Activated CD4-positive, CD25-positive, alpha-beta regulatory T cell treated with anti-CD3 and anti-CD28 coated beads, Interleukin-2, amount 50 U/mL, for 24 hours (primary cell): ENCODE measurements at places on chromosomes 7 and 10.

DNA sequence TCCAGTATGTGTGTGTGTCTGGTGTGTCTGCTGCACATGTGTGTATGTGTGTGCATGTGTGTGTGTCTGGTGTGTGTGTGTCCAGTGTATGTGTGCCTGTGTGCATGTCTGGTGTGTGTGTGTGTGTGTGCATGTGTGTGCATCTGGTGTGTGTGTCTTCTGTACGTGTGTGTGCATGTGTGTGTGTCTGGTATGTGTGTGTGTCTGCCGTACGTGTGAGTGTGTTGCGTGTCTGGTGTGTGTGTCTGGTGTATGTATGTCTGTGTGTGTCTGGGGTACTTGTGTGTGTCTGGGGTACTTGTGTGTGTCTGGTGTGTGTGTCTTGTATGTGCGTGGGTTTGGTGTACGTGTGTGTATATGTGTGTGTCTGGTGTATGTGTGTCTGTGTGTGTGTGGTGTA lies 289.1 kb upstream of the SHH start:
- no peak for ATAC-seq

DNA sequence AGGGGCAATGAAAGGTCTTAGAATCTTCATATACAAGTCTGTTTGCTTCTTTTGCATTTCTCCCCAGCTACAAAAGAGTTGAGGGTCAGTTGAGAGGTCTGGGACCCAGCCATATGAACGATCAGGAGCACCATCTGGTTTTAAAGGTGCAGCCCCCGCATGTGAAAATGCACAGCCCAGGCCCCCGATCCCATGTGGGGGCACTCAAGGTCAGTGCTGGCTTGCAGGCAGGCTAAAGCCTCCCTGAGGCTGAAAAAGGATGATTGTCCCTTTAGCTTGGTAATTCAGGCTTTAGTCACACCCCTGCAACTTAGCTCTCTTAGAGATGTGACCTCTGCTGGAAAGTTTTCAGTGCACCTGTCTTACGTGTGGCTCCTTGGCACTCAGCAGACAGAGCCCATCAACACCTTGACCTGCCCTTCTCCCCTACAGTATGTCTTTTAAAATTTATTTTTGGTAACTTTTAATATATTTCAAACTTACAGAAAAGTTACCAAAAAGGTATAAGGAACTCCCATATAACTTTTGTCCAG lies 80.1 kb upstream of the PDCD4 start:
- no peak for ATAC-seq

- ATAC-seq, result no peak
Measured at GRCh38 chr10:126215746-126216631, 172.3 kb downstream of the ADAM12 start.

GRCh38 chr7:39967406-39968161 lies 17.5 kb downstream of the CDK13 start:
- no peak for ATAC-seq

GRCh38 chr10:116159197-116159596 lies 113.8 kb downstream of the GFRA1 start:
- ATAC-seq, result no peak

GRCh38 chr7:112937651-112938415 lies 147.6 kb upstream of the TMEM168 start:
- no peak for ATAC-seq

- no peak for ATAC-seq
Measured at GRCh38 chr7:111931958-111932357, 274.2 kb downstream of the DOCK4 start.

DNA sequence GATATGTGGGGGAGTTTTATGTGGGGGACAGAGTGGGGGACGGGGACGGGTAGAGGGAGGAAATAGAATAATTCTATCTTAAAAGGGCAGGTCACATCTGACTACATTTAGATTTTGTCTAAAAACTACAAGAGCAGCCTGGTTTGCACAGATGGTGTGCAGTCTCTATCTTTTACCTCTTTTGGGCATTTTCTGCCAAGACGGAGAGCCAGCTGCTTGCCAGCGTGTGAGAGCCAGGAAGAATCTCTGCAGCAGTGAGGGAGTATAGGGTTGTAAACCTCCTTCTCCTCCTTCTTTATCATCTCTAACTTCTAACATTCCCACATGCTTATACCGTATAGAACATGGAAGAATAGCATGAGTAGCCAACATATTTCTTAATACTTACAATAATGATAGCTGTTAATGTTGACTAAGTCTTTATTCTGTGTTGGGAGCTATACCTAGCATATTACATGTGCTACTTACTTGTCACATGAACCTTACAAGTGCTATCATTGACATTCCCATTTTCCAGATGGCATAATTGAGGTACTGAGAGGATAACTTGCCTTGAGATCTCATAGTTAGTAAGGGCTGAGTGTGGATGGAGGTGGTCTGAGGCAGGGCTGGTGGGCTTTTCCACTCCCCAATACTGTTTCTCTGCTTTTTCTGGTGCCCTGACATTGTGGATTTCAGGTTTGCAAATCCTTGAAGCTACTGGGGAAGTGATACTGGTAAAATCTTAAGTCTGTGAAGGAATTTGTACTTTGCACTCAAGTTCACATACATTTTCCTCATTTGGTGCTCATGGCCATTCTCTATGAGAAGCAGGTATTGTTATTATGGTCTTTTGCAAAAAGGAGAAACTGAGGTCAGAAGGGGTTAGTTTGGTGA lies 1.1 kb downstream of the ENTPD1 start:
- ATAC-seq, result no peak

GRCh38 chr10:84288151-84288550 lies 40.2 kb upstream of the CCSER2 start:
- no peak for ATAC-seq

DNA sequence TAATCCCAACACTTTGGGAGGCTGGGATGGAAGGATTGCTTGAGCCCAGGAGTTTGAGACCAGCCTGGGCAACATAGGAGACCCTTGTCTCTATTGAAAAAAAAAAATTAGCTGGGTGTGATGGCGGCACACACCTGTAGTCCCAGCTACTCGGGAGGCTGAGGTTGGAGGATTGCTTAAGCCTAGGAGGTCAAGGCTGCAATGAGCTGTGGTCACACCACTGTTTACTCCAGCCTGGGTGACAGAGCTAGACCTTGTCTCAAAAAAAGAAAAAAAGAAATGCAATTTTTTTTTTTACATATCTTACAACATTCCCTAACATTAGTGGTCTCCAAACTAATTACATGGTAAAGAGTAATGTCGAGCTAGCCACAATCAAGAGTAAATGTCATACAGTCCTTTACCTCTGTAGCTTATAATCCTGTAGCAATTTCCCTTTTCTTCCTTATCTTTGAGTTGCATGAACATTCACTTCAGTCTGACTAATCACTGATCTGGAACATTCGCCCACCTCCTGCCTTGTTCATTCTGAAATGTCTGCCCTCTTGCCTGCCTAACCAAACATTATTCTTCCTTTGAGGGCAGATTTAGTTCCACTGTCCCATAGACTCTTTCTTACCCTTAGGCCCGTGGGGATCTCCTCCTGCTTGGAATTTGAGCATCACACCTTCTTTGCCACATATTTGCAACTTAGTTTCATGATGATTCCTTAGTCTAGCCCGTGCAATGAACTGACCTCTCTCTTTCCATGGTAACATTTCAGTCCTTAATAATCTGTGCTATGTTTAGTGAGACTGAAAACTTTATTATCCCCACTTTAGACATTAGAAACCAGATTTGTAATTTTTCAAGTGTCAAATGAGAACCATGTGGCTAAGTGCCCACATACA lies 4.8 kb upstream of the VCL start:
- no peak for ATAC-seq

DNA sequence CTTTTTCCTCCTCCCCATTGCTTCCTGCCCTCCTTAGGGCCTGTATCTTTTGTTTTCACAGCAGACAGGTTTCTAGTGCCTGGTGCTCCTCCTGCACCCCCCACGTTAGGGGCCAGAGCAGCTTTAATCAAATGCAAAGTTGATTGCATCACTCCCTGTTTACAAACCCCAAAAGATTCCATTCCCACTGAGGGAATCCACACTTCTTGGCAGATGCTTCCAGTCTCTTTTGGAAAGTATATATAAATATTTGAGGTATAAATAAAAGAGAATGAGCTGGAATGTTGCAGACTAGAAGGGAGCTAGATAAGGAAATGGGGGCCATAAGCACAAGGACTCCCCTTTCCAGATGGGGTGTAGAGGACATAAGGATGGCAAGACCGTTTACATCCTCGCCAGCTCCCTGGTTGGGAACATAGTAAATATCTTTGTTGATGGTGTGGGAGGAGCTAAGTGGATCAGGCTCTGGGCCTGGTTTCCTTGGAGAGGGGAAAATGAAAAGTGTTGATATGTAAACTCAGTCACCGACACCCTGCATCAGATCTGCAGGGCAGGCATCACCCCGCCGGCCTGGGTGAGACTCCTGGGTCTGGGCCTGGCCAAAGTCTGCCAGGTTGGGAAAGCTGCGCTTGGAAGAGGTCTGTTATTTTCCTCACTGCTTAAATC lies 6.2 kb downstream of the RARRES2 start:
- no peak for ATAC-seq

DNA sequence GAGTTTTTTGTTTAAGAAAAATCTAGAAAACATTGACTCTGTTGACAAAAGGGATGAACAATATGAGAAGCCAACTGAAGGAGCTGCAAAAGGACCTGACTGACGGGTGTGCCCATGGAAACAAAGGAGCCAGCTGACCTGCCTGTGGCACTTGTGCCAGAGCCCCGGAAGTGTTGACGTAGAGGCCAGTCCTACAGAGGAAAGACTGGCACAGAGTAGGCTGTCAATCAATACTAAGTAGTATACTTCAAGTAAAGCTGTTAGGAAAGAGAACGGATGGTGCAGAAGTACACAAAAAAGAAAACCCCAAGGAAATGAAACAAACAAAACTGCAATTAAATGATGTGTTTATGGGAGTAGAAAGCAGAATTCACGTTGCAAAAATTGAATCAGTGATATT lies 19.0 kb upstream of the ABI1 start:
- no peak for ATAC-seq

DNA sequence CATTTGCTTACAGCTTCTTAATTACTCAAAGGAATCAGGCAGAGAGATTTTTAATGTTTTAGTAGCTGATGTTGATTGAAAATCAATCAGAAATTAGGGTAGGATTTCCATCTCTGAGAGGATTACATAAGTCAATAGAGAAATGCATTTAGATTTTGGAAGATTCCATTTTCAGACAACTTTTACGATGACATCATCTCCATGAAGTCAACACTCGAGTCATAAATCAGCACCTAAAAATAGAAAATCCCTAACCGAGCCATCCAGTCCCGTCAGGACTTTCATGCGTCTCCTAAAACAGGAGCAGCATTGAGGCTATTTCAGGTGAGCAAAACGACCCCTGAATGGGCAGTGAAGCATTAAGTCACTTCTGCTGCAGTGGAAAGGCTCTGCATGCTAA lies 279.7 kb upstream of the RNF32 start:
- no peak for ATAC-seq

DNA sequence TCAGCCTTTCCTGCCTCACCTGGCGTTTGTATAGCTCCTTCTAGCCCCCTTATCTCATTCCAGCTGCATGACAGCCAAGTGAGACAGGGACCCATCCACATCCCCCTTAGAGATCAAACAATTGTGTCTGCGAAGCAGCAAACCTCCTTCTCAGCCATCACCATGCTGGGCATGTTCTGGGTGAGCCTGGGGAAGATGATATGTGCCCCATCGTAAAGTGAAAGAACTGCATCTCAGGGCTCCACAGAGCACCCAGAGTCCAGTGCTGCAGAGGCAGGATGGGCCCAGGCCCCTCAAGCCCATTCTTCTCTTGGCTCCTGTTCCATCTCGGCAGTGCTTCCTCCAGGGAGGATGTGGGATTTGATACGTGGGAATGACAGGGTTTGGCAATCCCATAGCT lies 43.2 kb downstream of the FIGNL1 start:
- no peak for ATAC-seq

DNA sequence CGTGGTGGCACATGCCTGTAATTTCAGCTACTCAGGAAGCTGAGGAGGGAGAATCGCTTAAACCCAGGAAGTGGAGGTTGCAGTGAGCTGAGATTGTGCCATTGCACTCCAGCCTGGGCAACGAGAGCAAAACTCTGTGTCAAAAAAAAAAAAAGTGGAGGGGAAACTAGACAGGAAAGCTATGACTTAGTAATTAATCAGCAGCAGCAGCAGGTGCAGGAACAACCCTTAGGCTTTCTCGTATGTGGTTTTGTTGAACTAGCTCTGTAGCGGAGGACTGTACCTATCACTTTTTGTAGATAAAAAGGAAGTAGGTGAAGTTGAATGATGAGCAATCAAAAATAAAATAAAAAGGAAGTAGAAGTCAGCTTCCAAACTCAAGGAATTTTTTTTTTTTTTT lies 76.9 kb upstream of the KMT2C start:
- peak; percentile 99 for ATAC-seq

GRCh38 chr7:138091032-138091431 lies 14.8 kb downstream of the AKR1D1 start:
- ATAC-seq, result no peak

GRCh38 chr10:88271761-88272543 lies 311.2 kb downstream of the RNLS start:
- peak; percentile 16 for ATAC-seq

- ATAC-seq, result no peak
Measured at GRCh38 chr7:147305827-147306226, 1189.2 kb downstream of the CNTNAP2 start.

DNA sequence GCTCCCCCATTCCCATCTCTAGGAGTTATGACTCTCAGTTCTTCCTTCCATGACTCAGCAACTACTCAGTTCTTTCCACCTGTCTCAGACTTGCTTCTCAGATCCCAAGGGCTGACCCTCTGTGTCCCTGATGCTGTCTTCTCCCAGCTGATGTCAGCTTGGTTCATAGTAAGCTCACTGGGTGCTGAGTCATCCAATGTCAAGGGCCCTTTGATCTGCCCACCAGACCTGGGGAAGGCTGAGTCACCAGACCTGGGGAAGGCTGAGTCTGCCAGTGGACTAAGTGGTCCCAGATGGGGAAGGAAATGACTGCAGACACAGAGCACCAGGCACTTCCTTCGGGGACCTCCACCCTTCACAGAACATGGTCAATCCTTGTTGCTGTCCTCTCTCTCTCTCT lies 76.1 kb upstream of the ZEB1 start:
- peak; percentile 98 for ATAC-seq

DNA sequence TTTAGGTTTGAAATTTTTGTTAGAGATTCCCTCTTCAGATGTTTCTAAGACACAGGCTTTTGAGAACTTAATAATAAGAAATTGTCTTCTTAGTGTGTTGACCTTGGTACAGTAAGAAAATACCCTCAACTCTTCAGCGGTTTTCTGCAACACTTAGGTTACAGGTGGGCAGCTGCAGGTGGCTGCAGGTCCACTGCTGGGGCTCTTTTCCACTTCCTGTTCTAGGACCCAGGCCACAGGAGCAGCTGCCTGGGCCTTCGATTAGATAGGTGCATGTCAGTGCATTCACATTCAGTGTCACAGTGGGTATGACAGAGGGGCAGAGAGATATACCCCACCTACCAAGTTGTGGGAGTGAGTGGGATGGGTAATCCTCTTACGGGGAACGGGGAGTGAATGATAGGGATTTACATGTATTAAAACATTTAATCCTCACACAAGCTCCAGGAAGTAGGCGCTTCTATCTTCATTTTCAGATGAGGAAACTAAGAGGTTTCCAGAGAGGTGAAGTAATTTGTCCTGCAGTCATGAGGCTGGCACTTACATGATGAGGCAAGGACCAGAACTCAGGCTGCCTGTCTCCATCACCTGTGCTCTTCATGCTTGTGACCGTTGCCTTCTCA lies 20.2 kb upstream of the SUV39H2 start:
- no peak for ATAC-seq

- no peak for ATAC-seq
Measured at GRCh38 chr10:120894556-120894955, 43.4 kb downstream of the WDR11 start.

GRCh38 chr7:134548877-134549276 lies at the start of gene AKR1B15:
AKR1B15 (plus strand) TSS chr7:134549110; CDS start chr7:134564620, 15,510 bp downstream.
- ATAC-seq, result peak; percentile 72

GRCh38 chr10:22681783-22682183 lies 32.6 kb downstream of the PIP4K2A start:
- ATAC-seq, result peak; percentile 63

GRCh38 chr10:79034271-79034876 lies 34.4 kb upstream of the ZMIZ1 start:
- ATAC-seq, result no peak
